ENCODE measurements at places on chromosomes 5 and 9.
A peak's percentile ranks its signal among the peaks of the same experiment; 100 is the strongest.

- DNase-seq: no peak
Measured at GRCh38 chr5:65835191-65835590, 91.2 kb upstream of the ERBIN start.

- DNase-seq: no peak
Measured at GRCh38 chr9:122274055-122274454, 9.4 kb downstream of the MRRF start.

- peak; percentile 76 for DNase-seq
Measured at GRCh38 chr5:17096952-17097695, 120.3 kb upstream of the BASP1 start.

DNA sequence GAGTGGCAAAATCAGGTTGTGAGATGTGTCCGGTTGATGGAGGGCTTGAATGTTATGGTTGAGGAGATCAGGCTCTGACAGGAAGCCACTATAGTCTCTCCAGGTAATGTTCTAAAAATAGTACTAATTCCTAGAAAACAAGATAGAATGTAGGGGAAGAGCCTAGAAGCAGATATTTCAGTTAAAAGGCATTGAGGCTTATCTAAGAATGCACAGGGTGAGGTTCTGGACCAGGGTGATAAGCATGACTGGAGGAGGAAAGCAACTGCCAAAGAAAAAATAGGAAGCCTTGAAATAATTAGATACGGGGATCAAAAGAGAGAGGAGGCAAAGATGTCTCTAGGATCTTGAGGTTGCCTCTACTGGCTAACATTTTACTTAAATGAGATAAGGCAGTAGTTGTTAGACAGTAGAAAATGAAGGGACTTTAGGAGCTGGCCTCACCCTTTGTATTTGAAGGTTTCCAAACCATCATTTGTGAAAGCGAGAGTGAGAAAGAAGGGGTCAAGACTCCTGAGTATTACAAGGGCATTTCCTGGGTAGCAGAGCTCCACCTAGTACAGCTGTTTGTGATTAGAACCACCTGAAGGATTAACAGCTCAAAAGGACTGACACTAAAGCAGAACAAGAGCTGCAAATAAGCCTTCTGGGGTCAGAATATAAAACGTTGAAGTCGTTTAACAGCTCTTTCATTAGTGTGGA, 15.4 kb upstream of the ARL15 start:
- peak; percentile 42 for DNase-seq

GRCh38 chr5:31738199-31738598, 99.3 kb downstream of the PDZD2 start:
- no peak for DNase-seq

GRCh38 chr9:121700832-121701419, 49.5 kb downstream of the DAB2IP start:
- DNase-seq: peak; percentile 70

DNA sequence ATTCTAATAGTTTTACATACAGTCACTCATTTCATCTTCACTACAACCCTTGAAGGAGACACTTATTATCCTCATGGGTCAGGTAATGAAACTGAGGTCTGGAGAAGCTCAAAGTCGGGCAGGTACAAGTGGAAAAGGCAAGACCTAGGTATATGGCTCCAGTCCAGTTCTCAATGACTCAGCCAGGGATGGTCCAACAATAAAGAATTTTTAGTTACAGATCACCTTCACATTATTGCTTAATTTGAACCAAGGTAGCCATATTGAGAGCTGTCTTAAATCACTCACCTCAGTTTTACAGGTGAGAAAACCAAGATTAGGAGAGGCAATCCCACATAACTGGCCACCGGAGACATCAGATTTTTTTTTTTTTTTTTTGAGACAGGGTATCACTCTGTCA, 55.4 kb downstream of the PTPN3 start:
- no peak for DNase-seq

DNA sequence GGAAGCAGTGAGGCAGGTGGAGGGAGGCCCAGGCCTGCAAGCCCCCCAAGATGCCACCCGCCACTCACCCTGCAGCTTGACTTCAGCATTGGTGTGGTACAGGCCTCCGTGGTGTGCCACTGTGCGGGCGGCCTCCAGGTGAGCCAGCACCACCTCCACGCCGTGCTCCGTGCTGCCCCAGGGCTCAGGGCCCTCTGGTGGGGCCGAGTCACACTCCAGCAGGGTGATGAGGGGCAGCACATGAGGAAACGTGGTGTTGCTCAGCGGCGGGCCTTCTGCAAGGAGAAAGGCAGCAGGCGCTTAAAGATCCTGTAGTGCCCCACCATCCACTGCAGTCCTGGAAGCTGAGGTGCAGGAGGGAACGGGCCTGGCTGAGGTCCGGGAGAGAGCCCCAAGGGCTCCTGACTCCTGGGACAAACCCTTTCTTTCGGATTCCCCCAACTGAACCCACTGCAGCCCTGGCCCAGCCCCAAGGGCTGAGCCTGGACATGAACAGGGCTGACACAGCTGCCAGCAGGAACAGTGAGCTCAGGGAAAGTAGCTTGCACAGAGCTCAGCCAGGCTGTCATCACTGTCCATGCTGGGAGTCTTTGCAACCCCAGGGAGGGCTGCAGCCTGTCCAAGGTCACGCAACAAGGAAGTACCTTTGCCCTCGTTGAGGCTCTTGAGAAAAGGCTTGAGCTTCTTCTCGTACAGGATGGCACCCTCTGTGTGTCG, 4.7 kb upstream of the TOR2A start:
- DNase-seq: no peak

DNA sequence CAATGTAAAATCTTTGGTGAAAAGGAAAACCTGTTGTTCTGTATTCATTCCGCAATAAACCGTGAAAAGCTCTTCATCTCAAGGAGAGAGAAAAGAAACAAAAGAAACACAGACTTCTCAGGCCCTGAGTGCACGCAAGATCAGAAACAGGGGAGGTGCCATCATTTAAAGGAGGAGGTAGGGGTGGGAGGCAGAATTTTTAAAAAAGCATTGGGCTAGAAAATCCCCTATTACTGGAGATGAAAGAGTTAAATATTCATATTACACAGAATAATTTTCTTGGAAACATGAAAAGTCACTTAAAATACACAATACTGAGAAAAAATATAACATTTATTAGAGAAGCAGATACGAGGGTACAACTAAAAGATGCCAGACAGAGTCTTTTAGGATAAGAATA, 56.3 kb downstream of the USP20 start:
- DNase-seq: no peak

- DNase-seq: no peak
Measured at GRCh38 chr5:36610621-36611020, 4.2 kb downstream of the SLC1A3 start.

GRCh38 chr5:75366787-75367186, 29.8 kb downstream of the HMGCR start:
- DNase-seq: no peak

- DNase-seq: no peak
Measured at GRCh38 chr9:74463825-74464224, 33.3 kb upstream of the RORB start.

- DNase-seq: no peak
Measured at GRCh38 chr9:105911104-105911911, 217.0 kb downstream of the TMEM38B start.

DNA sequence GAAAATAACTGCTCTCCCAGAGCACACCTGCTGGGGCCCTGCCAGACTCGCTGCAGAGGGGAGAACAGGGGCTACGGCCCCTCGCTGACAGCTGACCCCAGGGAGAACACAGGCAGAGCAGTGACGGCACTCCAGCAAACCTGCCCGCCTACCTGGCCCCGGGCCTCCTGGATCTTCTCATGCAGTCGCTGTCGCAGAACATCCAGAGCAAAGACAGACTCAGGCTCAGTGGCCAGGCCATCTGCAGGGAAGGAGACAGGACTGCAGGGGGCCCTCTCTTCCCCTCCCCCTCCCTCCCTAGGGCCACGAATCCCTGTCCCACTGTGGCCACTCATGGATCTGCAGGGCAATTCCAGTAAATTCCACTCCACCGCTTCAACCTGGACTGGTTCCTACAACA, 2.4 kb downstream of the SURF6 start:
- no peak for DNase-seq
